NCI-H187 (cell line): ENCODE measurements at places on chromosomes 11 and 22.

- no peak for DNase-seq
Observed at GRCh38 chr22:29716814-29717545, 2.8 kb upstream of the CABP7 start.

GRCh38 chr11:7551571-7551970, 37.8 kb downstream of the PPFIBP2 start:
- no peak for DNase-seq

- no peak for DNase-seq
Observed at GRCh38 chr11:122791836-122792235, 46.5 kb upstream of the CRTAM start.

- DNase-seq: no peak
Observed at GRCh38 chr11:119504371-119504770, 81.4 kb upstream of the THY1 start.

GRCh38 chr11:18772211-18772610, 19.4 kb downstream of the PTPN5 start:
- no peak for DNase-seq

GRCh38 chr11:87966694-87967093, 208.5 kb downstream of the RAB38 start:
- no peak for DNase-seq

GRCh38 chr11:26905368-26905767, 88.5 kb upstream of the FIBIN start:
- no peak for DNase-seq

- DNase-seq: no peak
Observed at GRCh38 chr11:15884141-15884540, 472.2 kb downstream of the SOX6 start.

DNA sequence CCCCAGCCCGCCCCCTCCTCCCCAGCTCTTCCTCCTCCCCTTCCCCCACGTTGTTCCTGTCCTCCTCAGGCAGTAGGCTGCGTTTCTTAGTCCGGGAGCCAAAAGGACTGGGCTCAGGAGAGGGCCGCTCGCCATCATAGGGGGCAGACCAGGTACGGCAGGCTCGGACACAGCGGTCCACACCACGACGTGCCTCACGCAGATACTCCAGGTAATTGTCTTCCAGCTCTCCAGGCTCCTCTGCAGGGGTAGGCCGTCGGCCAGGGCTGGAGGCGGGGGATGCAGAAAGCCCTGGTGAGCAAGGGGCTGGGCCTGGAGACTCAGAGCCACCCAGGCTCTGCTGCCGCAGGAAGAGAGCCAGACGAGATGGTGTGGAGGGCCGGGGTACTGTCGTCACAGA, 12.4 kb downstream of the C11orf42 start:
- DNase-seq: no peak

- DNase-seq: no peak
Observed at GRCh38 chr11:113841691-113842090, 33.7 kb downstream of the USP28 start.

DNA sequence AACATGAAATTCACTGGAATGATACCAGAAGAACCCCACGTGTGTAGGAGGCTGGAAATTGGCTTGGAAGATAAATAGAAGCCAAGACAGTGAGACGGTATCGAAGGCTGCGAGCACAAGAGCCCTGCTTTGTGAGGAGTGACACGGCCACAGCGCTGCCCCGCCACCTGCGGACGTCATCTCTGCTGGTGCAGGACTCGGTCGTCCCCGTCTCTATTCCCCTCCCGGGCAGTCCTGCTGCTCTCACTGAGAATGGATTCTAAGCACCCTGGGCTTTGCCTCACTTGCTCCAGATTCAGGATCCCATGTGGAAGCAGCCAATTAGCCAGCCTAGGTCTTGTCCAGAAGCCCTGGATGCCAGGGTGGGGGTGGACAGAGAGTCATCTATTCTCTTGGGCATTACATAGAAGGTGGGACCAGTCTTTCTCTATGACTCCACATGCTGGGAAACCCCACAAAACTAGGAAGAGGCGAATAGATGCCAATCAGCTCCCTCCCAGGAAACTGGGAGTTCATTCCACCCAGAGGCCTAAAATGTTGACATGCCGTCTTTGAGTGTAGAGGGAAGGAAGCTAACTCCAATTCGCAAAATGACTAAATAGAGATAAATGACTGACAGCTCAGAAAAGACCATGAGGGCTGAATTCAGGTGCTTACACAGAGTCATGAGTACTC, 25.1 kb downstream of the APOL3 start:
- no peak for DNase-seq

GRCh38 chr11:29318134-29318845, 698.5 kb downstream of the KCNA4 start:
- no peak for DNase-seq

DNA sequence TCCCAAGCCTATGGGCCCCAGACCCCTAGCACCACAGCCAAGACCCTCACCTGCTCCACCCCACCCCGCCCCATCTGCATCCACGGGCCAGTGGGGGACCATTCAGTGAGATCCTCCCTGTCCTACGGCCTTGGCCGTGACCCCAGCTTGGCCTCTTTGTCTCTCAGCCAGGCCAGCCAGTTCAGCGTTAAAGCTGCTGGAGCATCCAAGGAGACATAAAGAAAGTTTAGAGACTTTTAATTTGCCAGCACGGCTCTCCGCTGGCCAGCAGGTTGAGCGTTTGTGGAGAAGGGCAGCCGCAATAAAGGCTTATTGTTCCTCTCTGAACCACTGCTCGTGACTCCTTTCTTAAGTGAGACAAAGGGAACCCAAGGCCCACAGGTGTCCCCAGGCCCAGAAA, 49.3 kb upstream of the LMO1 start:
- DNase-seq: no peak

- DNase-seq: no peak
Observed at GRCh38 chr11:5335170-5335569, 8.2 kb downstream of the OR51B5 start.

- DNase-seq: no peak
Observed at GRCh38 chr11:31974366-31975136, 116.3 kb upstream of the RCN1 start.

GRCh38 chr11:76269661-76270261, 63.5 kb upstream of the WNT11 start:
- DNase-seq: no peak

DNA sequence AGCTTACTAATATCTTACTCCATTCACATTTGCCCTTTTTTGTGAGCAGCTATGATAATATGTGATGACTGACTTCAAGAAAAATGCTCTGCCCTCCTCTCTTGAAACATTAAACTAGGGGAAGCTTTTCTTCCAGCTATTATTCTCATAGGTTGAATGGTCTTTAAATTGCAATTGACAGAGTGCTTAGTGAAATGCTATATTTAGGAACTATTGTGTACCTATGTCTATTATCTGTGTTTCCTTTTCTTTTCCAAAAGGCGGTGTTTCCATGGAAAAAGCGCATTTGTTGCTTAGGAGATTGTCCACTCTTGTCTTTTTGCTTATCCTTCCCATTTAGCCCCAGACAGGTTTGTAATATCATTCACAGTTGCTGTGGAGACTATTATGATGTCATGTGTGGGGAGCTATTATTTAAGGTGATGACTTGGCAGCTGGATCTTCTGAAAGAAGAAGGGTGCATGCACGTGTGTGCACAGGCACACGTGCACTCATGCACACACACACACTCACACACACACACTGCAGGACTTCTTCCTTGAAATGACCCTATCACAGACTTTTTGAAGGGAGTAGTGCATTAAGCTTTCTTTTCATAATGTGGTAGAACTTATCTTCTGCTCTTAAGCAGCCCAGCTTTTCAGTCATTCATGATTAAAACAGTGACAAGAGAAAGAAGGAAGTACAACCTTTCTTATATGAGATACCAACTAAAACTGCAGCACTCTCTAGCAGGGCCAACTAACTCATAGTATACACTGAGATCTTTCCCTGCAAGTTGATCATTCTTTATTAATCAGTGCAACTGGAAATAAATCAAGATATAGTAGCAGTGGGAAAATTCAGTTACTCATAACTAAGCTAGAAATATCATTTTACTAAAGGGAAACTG, 340.8 kb upstream of the MTNR1B start:
- DNase-seq: no peak

DNA sequence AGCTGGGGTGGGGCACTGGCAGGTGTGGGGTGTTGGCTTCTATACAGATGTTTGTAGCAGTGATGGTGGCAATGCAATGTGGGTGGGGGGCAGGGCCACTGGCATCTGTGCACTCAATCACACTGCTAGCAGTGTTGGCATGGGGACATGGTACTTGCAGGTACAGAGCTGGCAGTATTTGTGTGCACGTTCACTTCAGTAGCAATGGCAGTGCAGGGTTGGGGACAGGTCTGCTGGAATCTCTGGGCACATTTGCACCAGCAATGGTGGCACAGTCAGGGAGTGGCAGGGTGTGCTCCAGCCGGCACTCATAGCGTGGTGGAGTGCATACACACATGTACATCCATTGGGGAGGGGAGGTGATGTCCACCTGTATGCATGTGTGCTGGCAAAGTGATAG, 775.2 kb downstream of the CNTN5 start:
- DNase-seq: no peak

DNA sequence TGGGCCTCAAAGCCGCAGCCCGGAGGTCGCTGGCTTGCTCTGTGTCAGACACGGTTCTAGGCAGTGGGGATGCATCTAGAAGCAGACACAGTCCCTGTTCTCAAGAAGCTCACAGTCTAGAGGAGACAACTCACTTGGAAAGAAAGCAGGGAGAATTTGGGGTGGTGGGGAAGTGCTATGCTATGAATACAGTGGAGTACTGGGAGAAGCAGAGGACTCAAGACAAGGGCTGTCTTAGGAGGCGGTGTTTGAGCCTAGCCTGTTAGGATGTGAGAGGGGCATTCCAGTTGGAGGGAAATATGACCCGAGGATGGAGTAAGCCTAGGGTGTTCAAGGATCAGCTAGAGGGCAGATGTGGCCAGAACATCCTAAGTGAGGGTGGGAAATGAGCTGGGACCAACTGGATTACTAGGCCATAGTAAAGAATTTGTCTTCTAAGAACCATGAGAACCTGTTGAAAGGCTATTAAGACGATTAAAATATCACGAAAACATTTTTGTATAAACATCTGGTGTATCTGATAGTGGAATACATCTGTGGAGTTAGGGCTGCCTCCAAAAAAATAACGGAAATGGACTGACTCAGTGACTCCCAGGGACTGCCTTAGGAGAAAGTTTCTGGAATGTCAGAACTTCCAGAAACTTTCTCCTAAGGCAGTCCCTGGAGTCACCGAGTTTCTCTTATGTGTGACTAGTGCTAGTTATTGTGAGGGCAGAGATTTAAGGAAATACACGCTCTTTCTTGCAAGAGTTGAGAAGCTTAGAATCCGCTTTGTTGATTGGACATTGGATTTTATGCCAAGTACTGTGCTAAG, 1.1 kb upstream of the PITPNB start:
- no peak for DNase-seq

DNA sequence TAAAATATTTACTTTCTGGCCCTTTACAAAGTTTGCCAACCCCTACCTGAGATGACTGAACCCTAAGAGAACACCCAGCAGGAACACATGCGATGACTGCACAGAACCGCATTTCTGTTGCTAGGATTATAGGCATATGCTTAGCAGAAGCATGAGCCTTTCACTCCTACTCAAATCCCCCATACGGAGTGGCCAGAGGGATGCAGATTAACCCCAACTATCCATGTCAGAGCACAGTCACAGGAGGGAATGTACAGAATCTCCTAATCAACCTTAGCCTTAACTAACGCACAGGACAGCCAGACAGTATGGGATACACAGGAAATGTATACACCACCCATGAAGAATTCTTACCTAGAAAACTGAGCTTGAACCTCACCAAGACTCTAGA, 6.2 kb downstream of the HPS4 start:
- DNase-seq: no peak

- no peak for DNase-seq
Observed at GRCh38 chr11:112540261-112540660, 279.6 kb upstream of the PLET1 start.

DNA sequence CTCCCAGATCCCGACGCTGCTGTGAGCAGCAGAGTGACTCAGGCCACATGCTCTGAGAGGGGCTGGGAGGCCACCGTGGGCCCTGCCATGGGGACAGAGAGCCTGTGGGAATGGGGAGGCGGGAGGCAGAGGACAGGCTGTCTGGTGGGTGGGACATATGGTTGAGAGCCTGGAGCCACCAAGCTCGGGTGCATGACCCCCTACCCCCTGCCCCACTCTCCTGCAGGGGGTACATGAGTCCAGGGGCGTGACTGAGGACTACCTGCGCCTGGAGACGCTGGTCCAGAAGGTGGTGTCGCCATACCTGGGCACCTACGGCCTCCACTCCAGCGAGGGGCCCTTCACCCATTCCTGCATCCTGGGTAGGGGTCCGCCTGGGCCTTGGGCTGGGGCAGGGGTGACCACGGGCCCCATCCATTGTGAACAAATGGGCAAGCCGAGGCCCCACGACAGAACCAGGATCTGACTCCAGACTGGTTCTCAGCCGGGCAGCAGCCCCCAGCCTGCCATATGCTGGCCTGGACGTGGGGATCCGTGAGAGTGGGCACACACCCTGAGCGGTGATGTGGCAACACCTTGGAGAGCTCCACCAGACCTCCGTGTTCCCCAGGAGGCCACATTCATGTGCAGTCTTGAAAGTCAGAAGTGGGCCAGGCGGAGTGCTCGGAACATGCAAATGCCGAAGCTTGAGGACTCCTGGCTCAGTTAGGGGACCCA, 17.4 kb upstream of the ARHGAP8 start:
- DNase-seq: no peak

GRCh38 chr22:17471886-17472535, 91.3 kb upstream of the SLC25A18 start:
- DNase-seq: no peak

- DNase-seq: no peak
Observed at GRCh38 chr11:64720640-64721358, 2.2 kb downstream of the NRXN2 start.

DNA sequence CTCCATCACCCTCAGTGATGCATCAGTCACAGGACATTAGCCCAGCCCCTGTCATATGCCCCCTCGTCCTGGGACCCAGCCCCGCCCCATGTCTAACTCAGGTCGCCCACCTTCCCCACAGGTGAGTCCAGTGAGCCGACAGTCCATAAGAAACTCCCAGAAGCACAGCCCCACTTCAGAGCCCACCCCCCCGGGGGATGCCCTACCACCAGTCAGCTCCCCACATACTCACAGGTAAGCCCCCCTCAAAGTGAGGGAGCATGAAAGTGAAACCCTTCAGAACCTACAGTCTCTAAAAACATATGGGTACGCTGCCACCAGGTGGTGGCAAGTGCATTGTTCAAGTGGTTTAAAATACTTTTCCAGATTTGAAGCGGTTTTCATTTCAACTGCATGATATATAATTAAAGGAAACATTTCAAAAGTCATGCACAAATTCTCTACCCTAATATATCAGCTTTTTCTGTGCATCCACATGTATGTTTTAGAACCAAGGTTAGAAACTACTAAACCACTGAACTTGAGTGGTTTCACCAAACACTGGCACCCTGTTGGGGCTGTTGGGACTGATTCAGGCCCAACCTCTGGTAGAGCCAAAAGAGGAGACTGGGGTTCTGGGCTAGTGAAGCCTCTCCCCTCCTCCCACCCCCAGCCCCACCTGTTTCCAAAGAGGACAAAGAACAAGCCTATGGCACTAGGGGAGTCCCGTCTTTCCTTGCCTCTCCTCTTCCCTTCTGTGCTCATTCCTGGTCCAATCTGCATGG, 17.3 kb downstream of the EPS8L2 start:
- peak; percentile 36 for DNase-seq

- DNase-seq: no peak
Observed at GRCh38 chr22:20244691-20245576, 23.2 kb downstream of the RTN4R start.

- DNase-seq: no peak
Observed at GRCh38 chr11:121645596-121645995, 192.8 kb upstream of the SORL1-AS1 start.

GRCh38 chr11:17369684-17370243, 18.2 kb downstream of the NCR3LG1 start:
- DNase-seq: no peak

GRCh38 chr11:29018631-29019030, 910.4 kb downstream of the METTL15 start:
- no peak for DNase-seq
